Nucleus accumbens (tissue), 56 donors: ENCODE measurements at places on chromosomes 7 and 10.

DNA sequence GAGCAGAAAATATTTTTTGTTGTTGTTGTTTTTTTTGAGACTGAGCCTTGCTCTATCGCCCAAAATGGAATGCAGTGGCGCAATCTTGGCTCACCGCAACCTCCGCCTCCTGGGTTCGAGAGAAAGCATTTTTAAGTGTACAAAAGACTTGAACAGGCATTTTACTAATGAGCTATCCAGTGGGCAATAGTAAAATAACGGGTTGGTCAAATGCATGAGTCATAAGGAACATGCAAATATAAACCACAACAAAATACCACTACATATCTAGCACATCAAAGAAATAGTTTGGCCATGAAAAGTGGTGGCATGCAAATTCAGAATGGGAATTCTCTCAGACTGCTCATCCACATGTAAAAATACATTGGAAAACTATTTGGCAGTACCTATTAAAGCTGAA, 71.7 kb upstream of the TMEM106B start:
- DNase-seq = no peak

DNA sequence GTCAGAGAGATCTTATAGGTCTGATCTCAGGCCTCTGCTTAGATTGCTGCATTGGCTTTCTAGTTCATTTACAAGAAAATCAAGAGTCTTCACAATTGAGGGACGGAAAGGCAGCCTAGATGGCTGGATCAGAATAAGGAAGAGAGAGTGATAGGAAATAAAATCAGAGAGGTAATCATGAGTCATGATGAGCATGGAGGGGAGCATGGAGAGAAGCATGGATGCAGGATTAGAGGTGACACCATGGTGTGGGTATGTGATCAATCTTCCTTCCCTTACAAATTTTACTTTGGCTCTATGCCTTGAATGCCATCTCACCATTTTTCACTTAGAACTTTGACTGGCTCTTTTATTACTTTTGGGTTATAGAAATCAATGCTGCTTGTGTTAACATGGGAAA, 1.4 kb downstream of the BCCIP start:
- no peak for DNase-seq

DNA sequence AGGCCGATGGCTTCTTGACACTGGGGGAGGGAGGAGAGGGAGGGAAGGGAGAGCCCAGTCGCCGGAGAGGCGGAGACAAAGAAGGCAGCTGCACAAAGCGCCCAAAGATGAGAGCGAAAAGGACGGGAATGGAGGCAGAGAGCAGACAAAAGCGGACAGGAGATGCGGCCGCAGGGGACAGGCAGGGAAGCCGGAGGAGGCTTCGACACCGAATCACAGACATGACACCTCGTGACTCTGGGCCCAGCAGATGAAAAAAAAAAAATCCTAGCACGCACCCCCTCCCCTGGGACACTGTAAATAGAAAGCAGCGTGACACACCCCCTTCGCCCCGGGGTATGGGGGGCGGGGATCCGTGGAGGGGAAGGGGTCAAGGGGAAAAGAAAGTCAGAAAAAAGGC, 976 bp downstream of the NAT16 start:
- DNase-seq = no peak

GRCh38 chr7:36758879-36759278, 34.6 kb upstream of the AOAH start:
- DNase-seq = no peak

GRCh38 chr7:34845666-34846361, 187.8 kb downstream of the NPSR1 start:
- no peak for DNase-seq
